Psoas muscle (tissue), 8 donors: ENCODE measurements at places on chromosomes 13 and 19. TPM values are rescaled to one million over a fixed set of nuclear protein-coding genes. Genes with fewer than 3 reads are reported as not detected.

ZSCAN4 gene
- not detected for total RNA-seq

SIGLEC10 gene
- total RNA-seq = 0.73 TPM

B3GNT3 gene
- total RNA-seq = not detected

GRCh38 chr13:33249066-33249465 lies 36.5 kb downstream of the STARD13 start:
- no peaks in the 10 kb centered on the region for H3K36me3 ChIP-seq
- H3K4me1 ChIP-seq = peaks cover 14% of the 10 kb centered on the region
- DNase-seq = no peak
- no peaks in the 10 kb centered on the region for H3K27me3 ChIP-seq
- no peak overlapping the region for H3K27ac ChIP-seq

DNA sequence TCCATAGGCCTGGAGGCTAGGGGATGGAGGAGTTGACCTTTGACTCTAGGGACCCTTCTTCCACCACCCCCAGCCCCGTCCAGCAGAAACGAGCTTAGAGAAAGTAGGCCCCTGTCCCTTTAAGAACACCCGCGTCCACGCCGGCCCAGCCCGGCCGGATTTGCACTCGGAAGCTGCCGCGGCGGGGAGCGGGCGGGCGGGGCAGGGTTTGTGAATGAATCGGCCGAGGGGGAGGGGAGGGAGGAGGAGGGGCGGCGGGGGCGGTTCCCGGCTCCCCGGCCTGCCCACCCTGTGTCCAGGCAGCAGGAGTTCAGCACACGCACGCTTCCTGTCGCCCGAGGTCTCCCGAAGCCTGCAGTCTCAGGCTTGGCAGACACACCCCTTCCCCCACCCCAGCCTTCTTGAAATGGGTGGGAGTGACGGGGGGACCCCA lies 1.5 kb downstream of the UNC13A start:
- DNase-seq = peak; percentile 57
- H3K27ac ChIP-seq = no peak overlapping the region
- H3K4me3 ChIP-seq = peak overlapping the region; percentile 32

DNA sequence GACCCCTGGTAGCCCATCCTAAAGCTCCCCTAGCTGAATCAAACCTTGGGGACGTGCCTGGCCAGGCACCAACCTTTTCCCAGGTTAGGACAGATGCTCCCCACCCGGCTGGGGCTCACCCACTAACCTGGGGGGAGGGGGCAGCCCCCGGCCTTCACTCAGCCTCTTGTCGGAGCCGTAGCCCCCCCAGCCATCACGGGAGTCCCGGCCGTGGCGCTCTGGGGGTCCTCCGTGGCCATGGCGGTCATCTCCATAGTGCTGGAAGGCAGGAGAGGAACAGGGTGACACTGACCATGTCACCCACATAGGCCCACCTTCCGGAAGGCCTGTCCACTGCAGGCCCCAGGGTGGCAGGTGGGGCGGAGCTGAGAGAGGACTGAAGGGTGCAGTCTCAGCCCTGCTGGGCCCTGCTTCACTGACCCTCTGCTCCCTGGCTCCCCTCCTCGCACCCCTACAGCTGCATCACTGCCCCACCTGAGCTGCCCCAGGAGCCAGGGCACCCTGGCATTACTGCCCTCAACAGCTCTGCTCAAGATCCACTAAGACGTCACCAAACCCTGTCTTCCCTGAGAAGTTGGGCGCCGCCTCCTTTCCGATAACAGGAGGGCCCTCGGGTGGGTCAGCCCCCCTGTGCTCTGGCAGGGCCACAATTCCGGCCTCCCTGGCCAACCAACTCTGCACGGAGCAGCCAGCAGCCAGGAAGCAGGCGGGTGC lies 22.6 kb upstream of the TINCR start:
- no peak overlapping the region for H3K27ac ChIP-seq
- peak; percentile 39 for DNase-seq
- H3K36me3 ChIP-seq = peaks cover 91% of the 10 kb centered on the region
- H3K4me1 ChIP-seq = peaks cover 14% of the 10 kb centered on the region

DNA sequence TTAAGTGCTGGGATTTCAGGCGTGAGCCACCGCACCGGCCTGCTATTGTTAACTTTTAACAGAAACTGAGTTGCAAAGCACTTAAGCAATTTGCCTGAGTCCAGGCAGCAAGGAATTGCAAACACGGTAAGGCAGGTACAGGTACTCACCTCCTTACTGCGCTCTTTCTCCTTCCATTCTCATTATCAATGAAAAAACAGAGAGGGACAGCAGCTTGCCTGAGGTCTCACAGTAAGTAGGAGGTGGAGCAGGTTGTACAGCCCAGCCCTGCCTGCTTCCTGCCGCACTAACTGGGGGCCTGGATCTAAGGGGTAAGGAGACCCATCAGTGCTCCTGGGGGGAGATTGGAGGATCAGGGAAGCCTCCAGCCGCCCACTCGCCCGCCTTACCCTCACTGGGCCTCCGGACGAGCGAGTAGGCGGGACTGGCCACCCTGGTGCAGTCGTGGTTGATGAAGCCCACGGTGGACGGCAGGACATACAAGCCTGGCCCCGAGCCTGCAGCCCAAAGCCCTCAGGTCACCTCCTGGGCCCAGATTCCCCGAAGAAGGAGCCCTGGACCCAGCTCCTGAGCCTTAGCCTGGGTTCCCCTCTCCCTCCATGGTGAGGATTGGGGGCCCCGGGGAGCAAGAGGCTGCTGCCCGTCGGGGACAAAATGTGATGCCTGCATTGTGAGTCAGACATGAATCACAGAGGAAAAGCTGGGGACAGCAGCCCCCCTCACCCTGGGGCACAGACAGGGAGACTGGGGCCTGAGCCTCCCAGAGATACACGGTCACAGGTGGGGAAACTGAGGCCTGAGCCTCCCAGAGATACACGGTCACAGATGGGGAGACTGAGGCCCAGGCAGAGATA lies 11.4 kb upstream of the SHC2 start:
- peaks cover 7% of the 10 kb centered on the region for H3K4me1 ChIP-seq
- no peaks in the 10 kb centered on the region for H3K36me3 ChIP-seq
- no peak for DNase-seq

DNA sequence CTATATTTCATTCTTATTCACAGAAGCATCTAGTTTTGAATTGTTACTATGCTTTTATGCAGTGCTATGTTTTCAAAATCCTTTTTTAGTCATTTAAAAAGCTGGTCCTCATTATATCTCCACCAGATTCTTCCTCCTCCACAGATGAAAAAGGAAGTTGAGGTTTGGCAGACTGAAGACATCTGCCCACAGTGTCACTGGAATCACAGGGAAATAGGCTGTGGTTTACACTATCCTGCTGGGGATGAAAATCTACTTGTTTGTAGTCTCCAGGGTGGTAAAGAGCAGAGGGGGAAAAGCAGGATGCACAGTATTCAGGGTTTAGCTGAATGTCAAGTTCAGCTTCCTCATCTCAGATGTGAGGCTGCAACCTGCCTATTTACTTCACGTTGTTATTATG lies 351.2 kb downstream of the DNAJC15 start:
- H3K27ac ChIP-seq = no peak overlapping the region
- H3K27me3 ChIP-seq = no peaks in the 10 kb centered on the region
- no peak overlapping the region for H3K4me3 ChIP-seq
- H3K36me3 ChIP-seq = no peaks in the 10 kb centered on the region
- no peak for DNase-seq

CEACAM1 gene
- 1.6 TPM for total RNA-seq

- DNase-seq = peak; percentile 56
Measured at GRCh38 chr19:30227661-30228112, 144.5 kb upstream of the ZNF536 start.

APLP1 gene
- 0.84 TPM for total RNA-seq

FCER2 gene
- 0.34 TPM for total RNA-seq

DNA sequence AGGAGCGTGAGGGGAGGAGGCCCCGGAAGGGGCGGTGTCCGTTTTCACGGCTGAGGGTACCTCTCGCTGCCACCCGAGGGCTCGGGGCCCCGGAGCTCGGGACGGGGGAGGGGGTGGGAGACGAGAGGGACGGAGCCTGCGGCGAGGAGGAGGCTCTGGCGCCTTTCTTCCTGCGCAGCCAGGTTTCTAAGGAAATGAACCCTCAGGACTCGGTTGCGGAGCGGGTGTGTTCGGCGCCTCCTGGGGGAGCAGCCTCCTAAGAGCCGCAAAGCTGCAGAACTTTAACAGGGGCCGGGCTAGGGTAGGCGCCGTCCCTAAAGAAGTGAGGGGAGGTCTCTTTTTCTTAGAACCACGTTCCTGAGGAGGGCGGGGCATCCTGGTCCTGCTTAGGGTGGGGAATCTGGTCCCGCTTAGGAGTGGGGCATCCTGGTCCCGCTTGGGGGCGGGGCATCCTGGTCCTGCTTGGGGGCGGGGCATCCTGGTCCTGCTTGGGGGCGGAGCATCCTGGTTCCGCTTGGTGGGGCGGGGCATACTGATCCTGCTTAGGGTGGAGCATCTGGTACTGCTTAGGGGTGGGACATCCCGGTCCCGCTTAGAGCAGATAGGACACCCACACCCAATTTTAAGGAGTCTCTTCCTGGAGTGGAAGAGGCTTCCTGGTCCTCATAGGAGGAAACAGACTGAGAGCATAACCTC lies 6.2 kb downstream of the SYT5 start:
- H3K4me3 ChIP-seq = peak overlapping the region; percentile 46
- peaks cover 96% of the 10 kb centered on the region for H3K27me3 ChIP-seq
- no peak overlapping the region for H3K27ac ChIP-seq
- H3K36me3 ChIP-seq = no peaks in the 10 kb centered on the region
- DNase-seq = peak; percentile 53

DNA sequence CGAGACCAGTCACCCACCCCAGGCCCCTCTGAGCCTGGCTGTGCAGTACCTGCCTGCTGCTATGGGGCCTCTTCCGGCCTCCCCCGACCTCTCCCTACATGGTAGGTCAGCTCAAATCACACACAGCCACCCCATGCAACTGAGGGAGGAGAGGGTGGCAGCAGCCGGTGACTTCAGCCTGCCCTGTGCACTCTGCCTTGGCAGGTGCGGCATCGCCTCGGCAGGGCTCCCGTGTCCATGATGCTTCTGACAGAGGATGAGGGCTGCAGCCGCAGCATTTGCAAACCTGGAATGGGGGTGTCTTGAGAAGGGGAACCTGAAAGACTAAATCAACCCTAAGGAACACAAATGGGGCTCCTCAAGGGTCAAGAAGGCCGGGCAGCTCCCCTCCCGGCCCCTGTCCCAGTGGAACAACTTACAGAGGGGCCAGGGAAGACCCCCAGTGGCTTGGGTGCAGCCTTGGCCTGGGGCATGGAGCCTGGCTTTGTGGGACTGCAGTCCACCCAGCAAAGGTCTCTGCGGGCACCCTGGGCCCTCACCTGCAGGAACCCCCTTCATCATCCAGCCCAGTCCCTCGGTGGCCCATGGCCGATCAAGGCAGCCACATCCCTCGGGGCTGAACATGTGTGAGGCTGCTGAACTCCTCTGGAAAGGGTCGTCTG lies 6.7 kb downstream of the TEX29 start:
- H3K4me3 ChIP-seq = no peak overlapping the region
- no peak overlapping the region for H3K27ac ChIP-seq
- DNase-seq = no peak
- H3K4me1 ChIP-seq = no peaks in the 10 kb centered on the region

DNA sequence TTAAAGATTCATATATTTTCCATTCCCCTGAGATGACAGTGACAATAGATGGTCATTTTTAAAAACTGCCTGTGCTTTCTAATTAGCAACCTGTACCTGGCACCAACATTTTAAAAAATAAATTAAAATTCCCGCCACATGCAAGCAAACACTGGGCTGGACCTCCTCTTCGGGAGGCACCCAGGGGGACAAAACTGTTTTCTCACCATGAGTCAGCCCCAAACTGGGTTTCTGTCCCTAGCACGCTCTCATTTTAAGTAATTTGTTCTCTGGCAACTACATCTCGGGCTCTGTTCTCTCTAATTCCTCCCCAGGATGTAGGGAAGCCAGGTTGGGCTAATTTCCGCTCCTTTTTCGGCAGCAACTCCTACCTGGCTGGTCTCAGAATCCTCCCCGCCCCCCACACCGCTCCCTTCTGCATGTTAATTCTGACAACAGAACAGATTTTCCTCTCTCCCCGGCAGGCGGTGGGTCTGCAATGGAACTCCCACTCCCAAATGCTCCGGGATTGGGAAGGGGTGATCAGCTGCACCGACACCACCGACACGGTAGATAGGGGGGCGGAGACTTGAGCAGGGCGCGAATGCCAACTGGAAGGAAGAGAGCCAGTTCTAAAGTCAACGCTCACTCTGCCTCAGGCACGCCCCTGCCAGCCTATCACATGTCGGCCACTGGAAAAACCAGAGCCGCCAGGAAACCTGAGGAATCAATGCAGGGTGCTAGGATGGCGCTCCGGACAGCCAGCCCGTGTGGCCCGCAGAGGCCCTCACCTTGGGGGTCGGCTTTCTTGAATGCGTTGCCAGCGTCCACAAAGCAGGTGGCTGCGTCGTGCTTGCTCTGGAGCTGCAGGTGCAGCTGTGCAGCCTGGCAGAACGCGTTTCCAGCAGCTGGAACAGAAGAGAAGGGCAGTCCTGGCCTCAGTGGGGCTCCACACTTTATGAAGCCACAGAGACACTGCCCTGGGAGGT lies 14.7 kb downstream of the NAPA start:
- H3K4me3 ChIP-seq = no peak overlapping the region
- no peaks in the 10 kb centered on the region for H3K27me3 ChIP-seq
- H3K36me3 ChIP-seq = peaks cover 91% of the 10 kb centered on the region

- no peak for DNase-seq
- no peaks in the 10 kb centered on the region for H3K36me3 ChIP-seq
- H3K4me1 ChIP-seq = no peaks in the 10 kb centered on the region
- H3K4me3 ChIP-seq = no peak overlapping the region
- no peaks in the 10 kb centered on the region for H3K27me3 ChIP-seq
Measured at GRCh38 chr19:55882626-55883025, 46.3 kb downstream of the NLRP4 start.

- no peaks in the 10 kb centered on the region for H3K36me3 ChIP-seq
- no peak for DNase-seq
- peaks cover 2% of the 10 kb centered on the region for H3K27me3 ChIP-seq
- H3K27ac ChIP-seq = no peak overlapping the region
- peaks cover 11% of the 10 kb centered on the region for H3K4me1 ChIP-seq
- H3K4me3 ChIP-seq = no peak overlapping the region
Measured at GRCh38 chr13:110374431-110375370, 67.6 kb downstream of the COL4A2 start.

GRCh38 chr13:67008075-67008668 lies 222.0 kb downstream of the PCDH9 start:
- no peak overlapping the region for H3K27ac ChIP-seq
- H3K27me3 ChIP-seq = no peaks in the 10 kb centered on the region
- DNase-seq = no peak
- no peaks in the 10 kb centered on the region for H3K4me1 ChIP-seq

GRCh38 chr19:47036097-47036651 lies 12.2 kb downstream of the TMEM160 start:
- peaks cover 8% of the 10 kb centered on the region for H3K4me1 ChIP-seq
- H3K27me3 ChIP-seq = peaks cover 9% of the 10 kb centered on the region
- H3K4me3 ChIP-seq = peak overlapping the region; percentile 56
- no peak for DNase-seq

- DNase-seq = no peak
- H3K36me3 ChIP-seq = peaks cover 3% of the 10 kb centered on the region
- no peak overlapping the region for H3K4me3 ChIP-seq
- H3K27ac ChIP-seq = no peak overlapping the region
Measured at GRCh38 chr13:99367106-99367616, 60.0 kb upstream of the GPR183 start.

GRCh38 chr19:4979211-4979807 lies 10.4 kb downstream of the KDM4B start:
- peaks cover 90% of the 10 kb centered on the region for H3K4me1 ChIP-seq
- H3K27ac ChIP-seq = peak overlapping the region; percentile 14
- H3K27me3 ChIP-seq = no peaks in the 10 kb centered on the region
- H3K36me3 ChIP-seq = no peaks in the 10 kb centered on the region
- no peak overlapping the region for H3K4me3 ChIP-seq

ADAMTS10 gene
- total RNA-seq = 4.7 TPM

KCNC3 gene
- 0.65 TPM for total RNA-seq
